ENCODE measurements at places on chromosomes 13 and 19.

- DNase-seq: no peak
Observed at GRCh38 chr19:53696951-53697350, 65.2 kb downstream of the DPRX start.

DNA sequence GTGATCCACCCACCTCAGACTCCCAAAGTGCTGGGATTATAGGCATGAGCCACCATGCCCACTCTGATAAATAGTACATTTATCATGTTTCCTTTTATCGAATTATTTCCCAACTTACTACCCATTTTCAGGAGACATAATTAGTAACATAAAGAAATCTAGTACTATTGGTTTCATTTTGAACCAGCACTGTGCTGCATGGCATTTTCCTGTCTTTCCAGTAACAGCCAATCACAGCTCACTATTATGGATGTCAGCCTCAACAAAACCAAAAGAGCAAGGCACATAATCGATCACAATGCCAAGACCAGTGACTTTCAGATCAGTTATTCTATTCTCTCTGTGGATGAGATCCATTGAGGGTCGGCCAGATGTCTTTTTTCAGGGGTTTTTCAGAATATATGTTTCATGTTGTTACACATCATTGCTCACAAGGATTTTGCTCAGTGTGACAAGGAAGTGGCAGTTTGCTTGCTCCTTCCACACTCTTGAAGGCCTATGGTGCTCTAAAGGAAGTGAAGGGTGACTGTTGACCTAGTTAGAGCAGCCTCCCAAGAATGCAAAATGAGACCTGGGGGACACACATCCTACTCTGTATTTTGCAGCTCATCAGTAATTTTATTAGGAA lies 233.4 kb downstream of the KCNRG start:
- DNase-seq: no peak

DNA sequence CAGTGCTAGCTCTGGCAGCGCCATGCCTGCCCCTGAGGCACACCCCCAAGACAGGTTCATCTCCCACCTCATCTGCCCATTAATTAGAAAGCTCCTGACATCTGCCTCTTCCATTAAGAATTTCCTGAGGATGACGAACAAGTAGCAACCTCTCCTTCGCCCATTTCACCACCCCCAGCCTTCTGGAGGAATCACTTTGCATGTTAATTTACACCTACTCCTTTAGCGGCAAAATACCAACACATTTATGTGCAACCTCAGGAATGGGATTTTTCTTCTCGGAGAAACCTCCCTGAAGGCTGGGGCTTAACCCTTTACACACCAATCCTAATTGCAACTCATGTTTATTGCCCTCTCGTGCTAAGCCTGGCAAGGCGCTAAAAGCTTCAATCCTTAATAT lies 13.8 kb downstream of the SLC7A1 start:
- no peak for DNase-seq

GRCh38 chr13:41528021-41528420 lies 70.7 kb downstream of the RGCC start:
- no peak for DNase-seq

GRCh38 chr13:102373221-102373620 lies 28.6 kb downstream of the FGF14 start:
- DNase-seq: no peak

GRCh38 chr13:47472516-47472915 lies 528.6 kb downstream of the SUCLA2 start:
- DNase-seq: no peak

DNA sequence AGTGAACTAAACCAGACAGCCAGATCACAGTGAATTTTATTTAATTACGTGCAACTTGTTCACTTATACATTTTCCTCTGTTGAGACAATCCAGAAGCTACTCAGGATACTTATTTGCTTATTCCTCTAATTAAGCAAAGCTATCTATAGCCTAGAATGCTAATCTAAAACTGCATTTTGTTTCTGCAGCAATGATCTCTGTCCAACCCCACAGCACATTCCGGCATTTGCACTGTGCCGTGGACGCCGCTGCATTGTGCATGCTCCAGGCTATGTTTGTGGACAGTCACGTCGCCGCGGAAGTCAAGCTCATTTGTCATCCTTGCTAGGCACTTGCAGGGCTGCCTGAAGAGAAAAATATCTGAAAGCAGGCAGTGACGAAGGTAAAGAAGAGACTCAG lies 406.9 kb downstream of the RFC3 start:
- no peak for DNase-seq

DNA sequence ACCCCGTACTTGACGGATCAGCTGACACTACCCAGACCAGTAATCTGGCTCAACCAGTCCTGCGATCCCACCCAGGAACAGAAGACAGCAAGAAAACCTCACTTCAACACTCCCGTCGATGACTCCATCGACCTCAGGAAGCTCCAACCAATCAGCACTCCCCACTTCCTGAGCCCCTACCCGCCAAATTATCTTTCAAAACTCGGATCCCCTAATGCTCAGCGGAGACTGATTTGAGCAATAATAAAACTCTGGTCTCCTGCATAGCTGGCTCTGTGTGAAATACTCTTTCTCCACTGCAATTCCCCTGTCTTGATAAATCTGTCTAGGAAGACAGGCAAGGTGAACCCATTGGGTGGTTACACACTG lies 1.2 kb downstream of the LSM4 start:
- DNase-seq: no peak

- DNase-seq: no peak
Observed at GRCh38 chr19:38656171-38656981, 8.9 kb downstream of the ACTN4 start.

DNA sequence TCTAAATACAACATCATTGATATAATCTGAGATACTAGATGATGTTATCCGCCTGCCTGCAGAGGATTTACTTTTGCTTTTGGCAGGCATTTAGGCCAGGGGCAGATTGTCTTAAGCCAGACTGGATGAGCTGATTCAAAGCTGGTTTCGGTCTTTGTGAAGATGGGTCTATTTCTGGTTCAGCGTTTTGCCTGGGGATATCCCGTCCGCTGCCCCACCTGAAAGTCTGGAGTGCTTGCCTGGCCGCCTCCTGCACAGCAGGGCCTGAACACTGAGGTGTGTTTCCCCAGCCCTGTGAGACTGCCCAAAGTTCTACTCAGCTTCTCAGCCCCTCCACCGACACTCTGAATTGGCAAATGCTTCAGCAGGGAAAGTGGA lies 149.7 kb downstream of the KATNAL1 start:
- no peak for DNase-seq

GRCh38 chr13:65133094-65133493 lies 2097.0 kb downstream of the PCDH9 start:
- DNase-seq: no peak

- no peak for DNase-seq
Observed at GRCh38 chr19:31372246-31372781, 23.1 kb upstream of the TSHZ3 start.

GRCh38 chr19:6720369-6721137 lies at the start of gene C3:
C3 (minus strand) TSS chr19:6720650; CDS start chr19:6720589, 61 bp downstream.
- no peak for DNase-seq

DNA sequence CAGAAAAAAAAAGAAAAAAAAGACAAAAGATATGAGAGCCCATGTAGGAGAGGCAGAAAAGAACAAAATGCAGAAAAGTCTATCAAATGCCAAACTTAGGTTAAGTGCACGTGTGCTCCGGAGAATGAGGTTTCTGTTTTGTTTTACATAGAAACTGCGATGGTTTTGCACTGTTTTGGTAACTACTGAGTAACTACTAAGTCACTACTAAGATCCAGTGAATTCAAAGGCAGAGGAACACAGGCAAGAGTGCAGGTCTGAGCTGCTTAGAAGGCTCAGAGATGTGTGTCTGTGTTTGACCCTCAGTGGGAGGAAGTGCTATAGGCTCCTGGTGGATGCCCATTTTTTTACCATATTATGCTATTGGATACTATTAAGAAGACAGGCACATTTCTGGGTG lies 299.3 kb downstream of the NDFIP2 start:
- no peak for DNase-seq

DNA sequence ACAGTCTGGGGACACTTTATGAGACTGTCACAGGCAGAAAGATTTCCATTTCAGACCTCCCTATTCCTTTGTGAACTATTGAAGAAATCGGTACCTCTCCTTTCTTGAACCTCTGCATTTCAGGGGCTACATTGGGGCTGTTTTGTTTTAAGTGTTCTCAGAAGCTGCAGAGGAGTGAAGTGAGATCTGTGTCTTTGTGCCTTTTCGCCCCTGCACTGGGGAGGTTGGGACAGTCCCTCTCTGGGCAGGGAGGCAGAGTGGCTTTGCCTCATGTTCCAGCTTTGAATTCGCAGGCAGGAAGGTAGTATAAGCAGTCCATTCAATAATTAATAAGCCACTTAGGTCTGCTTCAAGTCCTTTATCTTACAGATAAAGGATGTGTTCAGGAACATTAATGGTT lies 9.5 kb upstream of the AMER2 start:
- DNase-seq: no peak

- no peak for DNase-seq
Observed at GRCh38 chr13:41048640-41049039, 12.7 kb upstream of the WBP4 start.

GRCh38 chr13:34256236-34256635 lies 438.3 kb downstream of the RFC3 start:
- DNase-seq: no peak

GRCh38 chr19:31085125-31085524 lies 264.1 kb downstream of the TSHZ3 start:
- no peak for DNase-seq

DNA sequence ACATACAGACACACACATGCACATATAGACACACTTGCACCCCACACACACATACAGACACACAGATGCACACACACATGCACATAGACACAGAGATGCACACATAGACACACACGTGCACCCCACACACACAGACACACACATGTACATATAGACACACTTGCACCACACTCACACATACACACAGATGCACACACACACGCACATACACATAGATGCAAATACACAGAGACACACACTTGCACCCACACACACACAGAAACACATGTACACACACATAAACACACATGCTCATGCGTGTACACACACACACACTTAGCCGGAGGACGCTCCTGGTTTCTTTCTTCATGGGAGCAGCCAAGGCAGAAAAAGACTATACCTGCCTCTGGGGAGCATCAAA lies 10.0 kb downstream of the COL4A2 start:
- no peak for DNase-seq

DNA sequence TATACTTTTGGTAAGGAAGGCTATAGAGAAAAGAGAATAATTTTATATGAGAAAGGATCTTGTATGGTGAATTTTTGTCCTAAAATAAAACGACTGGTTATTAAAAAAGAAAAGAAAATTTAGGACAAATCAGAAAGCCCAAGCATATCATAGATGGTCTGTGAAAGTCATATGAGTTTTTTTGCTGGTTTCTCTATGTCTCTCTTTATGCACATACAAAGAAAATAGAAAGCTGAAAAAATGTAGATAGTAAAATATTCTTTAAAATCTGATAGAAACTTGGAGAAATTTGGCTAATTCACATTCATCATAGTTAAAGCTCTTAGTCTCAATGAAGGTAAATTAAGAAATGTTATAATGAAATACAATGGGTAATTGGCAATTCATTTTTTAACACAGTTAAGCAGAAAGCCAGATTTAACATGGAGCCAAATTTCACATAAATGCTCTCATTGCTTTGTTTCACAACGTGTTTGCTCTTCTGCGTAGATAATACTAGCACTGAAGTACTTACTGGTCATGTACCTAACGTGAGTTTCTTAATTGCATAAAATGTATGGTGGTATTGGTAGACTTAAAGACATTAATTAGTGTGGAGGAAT lies 621.5 kb upstream of the ATXN8OS start:
- DNase-seq: no peak

- no peak for DNase-seq
Observed at GRCh38 chr13:76289558-76289957, 596.6 kb downstream of the KCTD12 start.

DNA sequence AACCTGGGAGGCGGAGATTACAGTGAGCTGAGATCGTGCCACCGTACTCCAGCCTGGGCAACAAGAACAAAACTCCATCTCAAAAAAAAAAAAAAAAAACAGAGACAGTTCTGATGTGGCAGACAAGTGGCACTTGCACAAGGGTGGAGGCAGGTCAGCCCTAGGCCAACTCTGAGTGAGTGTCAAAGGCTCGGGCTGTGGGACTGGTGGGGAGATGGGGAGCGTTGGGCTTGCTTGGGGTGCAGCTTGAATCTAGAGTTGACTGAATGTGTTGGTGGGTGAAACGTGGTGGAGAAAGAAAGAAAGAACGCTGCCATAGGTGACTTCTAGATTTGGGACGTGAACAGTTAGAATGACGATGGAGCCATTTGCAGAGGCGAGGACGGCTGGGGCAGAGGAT lies 121.3 kb upstream of the SPACA7 start:
- no peak for DNase-seq

GRCh38 chr13:61410669-61411297 lies 4.9 kb downstream of the PCDH20 start:
- no peak for DNase-seq

DNA sequence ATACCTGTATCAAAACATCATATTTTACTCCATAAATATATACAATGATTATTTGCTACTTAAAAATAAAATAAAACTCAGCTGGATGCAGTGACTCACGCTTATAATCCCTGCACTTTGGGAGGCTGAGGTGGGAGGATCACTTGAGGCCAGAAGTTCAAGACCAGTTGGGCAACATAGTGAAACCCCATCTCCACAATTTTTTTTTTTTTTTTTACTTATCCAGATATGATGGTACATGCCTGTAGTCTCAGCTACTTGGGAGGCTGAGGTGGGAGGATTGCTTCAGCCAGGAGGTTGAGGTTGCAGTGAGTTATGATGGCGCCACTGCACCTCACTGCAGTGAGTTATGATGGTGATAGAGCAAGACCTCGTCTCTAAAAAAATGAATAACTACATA lies 22.4 kb downstream of the POU2F2 start:
- DNase-seq: no peak

DNA sequence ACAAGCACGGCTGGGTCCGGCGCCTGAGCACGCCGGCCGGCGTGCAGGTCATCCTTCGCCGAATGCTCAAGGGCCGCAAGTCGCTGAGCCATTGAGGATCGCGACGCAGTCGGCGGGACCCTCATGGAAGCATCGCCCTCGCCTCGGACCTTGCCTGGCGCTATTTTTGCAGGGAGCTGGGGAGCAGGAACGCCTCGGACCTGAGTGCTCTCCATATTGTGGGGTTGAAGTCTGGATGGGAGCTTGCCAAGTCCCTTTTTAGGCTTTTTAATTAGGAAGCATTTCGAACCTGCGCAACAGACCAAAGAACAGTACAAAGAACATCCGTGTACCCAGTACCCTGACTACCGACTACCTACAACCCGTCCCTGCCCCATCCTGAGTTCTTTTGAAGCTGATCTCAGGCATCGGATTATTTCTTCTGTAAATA lies 628 bp downstream of the MRPL34 start:
- no peak for DNase-seq
